ENCODE measurements at places on chromosomes 13 and 19.

GRCh38 chr13:47774671-47774994, 226.4 kb downstream of the SUCLA2 start:
- no peak for DNase-seq

GRCh38 chr13:24742294-24742693, 21.7 kb upstream of the RNF17 start:
- DNase-seq: no peak

GRCh38 chr19:47663911-47664771, 49.1 kb upstream of the EHD2 start:
- peak; percentile 95 for DNase-seq

DNA sequence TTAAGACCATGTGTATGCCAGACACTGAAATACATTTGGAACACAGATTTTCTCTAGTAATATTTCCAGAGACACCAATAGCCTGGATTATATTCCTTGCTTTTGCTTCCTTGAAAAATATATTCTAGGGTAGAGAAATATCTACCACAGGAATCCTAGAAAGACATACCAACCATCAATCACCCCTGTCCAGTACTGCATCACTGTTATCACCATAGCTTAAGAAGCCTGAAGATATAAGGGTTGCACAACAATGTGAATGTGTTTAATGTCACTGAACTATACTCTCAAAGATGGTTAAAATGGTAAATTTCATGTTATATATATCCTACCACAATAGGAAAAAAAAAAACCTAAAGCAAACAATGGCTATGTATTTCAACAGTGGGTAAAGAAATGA, 163.6 kb downstream of the DIAPH3 start:
- peak; percentile 39 for DNase-seq

DNA sequence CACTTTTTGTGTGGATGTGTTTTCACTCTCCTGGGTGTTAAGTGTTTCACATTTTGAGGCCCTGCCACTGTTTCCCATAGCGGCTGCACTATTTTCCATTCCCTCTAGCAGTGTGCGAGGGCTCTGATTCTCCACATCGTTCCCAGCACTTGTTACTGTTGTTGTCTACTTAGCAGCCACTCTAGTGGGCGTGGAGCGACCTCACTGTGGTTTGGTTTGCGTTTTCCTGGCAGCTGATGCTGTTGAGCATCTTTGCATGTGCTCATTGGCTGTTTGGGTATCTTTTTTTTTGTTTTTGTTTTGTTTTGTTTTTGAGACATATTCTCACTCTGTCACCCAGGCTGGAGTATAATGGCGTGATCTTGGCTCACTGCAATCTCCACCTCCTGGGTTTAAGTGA, 14.4 kb downstream of the NAXD start:
- DNase-seq: no peak

DNA sequence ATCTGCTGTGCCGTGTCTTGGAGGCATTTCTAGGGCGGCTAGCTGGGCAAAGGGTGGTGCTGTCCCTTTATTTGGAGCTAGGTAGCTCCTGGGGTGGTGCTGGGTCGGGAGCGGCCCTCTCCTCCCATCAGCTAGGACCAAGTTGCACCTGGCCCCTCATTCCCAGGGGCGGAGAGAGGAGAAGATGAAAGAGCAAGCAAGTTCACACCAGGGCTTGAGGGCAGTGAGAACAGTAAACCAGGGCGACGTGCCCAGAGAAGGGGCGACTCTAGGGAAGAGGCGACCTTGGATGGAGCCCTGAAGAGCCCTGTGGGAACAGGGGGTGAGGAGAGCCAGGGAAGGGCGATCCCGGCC, 17.0 kb upstream of the KCNN1 start:
- DNase-seq: no peak

- no peak for DNase-seq
Measured at GRCh38 chr13:84443463-84443862, 561.2 kb upstream of the SLITRK1 start.

GRCh38 chr13:31012655-31013024, 80.2 kb downstream of the TEX26 start:
- DNase-seq: no peak

GRCh38 chr19:2699413-2700140, 2.9 kb downstream of the GNG7 start:
- no peak for DNase-seq

DNA sequence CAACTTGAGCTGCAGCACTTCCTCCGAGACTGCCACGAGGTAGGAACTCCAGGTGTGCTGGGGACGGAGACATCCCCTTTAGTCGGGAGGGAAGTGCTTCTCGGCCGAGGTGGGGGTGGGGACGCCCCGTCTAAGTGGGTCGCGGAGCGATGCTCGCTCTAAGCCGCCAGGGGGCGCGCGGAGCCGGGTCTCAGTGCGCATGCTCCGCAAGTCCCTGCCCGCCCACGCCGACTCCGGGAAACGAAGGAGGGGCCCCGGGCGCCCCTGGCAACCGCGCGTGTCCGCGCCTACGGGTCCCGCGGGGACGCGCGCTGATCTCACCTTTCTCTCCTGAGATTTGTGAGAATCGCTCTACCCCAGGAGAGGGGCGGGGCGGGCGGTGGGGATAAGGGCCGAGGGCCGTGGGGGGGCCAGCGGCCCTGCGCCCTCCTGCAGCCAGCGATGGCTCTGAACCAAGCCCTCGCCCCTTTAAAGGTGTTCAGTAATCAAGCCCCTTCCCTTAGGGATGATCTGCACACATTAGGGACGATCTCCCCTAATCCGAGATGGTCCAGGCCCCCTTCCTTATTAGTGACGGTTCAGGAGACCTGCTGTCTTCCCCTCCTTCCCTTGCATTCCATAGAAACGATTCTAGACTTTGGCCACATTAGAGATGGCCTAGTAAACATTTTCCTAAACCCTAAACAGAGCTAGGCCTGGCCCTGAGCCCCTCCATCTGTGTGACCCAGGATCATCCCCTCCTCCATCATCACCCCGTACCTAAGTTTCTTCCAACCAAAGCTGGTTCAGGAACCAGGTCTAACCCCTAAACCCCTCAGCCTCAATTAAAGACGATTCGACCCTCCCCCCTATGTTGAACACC, 47.3 kb upstream of the SHKBP1 start:
- DNase-seq: peak; percentile 20

DNA sequence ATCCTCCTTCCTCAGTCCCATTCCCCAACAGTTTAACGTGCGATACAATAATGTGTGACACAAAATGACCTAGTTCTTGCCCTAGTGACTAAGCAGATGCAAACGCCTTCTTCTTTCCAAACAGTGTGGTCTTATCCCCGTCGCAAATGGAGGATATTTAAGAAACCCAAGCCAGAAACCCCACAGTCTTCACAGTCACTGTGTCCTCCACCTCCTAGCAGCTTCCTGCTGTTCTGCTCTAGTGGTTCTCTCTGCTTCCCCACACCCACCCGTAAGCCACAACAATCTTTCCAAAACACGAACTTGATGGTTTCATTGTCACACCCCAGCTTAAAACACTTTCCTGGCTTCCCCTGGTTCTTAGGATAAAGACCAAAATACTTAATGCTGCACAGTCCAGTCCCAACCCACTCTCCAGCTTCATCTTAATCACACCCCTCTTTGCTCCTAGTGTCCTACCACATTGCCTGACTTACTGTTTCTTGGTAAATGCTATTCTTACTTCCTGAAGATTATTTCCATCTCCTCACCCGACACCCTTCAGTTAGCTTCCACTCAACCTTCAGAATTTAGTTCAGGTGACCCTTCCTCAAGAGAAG, 32.3 kb downstream of the ITM2B start:
- no peak for DNase-seq

DNA sequence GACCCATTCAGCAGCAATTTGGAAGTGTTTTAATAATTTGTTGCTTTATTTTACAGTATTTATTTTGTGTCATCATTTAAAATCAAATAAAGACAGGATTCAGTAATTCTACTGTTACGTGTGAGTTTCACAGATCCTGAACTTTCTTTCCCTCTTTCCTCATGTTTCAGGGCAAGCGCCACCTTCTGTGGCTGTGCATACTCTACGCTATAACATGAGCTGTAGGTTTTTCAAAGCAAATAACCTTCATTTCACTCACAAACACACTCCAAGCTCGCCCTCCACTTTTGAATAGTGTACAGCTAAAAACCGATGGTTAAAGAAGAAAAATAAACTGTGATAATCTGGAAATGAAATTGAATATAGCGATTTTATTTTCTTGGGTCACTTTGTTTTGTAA, 753.3 kb downstream of the OLFM4 start:
- DNase-seq: no peak

DNA sequence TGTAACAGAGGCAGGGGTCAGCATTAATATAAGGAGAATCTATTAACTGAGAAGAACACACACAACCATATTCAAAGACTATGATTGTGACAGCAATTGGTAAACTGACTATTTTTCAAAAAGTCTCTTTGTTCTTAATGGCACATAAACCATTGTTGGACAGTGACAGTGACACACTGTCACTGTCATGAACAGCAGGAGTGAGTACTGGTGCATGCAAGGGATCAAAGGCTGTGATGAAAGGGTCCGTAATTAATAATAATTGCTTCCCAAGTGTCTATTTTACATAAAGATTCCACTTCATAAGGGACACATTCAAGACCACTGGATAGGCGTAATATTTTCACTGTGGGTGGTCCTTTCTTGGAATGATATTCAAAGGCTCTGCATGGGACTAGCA, 50.7 kb downstream of the LHFPL6 start:
- no peak for DNase-seq

GRCh38 chr13:30810261-30810701, 74.9 kb downstream of the ALOX5AP start:
- no peak for DNase-seq

DNA sequence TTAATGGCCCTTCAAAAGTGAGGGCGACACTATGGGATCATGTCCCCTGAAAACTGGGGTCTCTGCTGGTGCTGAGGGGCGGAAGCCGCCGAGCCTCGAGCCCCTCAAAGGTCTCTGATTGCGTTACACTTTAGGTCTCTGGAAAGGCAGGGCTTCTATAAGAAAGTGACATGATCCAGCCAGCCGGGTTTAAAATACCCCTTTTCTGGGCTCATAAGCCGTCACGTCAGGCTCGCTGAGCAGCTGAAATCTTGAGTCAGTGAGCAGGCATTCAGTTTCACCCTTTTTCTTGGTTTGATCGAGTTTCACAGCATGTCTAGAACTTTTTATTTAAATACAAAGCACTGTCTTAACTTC, 600 bp upstream of the HMGB1 start:
- no peak for DNase-seq

GRCh38 chr19:46728693-46729339, 11.9 kb upstream of the PRKD2 start:
- no peak for DNase-seq

Data from fibroblast of skin of left biceps (primary cell).